ENCODE measurements at places on chromosomes 7 and 10.
A peak's percentile ranks its signal among the peaks of the same experiment; 100 is the strongest.

GRCh38 chr7:22622116-22622785 lies 104.7 kb upstream of the IL6 start:
- DNase-seq: no peak

- DNase-seq: no peak
Observed at GRCh38 chr10:97259119-97259518, 33.3 kb downstream of the ARHGAP19 start.

GRCh38 chr10:76874176-76874575 lies 763.4 kb downstream of the KCNMA1 start:
- DNase-seq: no peak

DNA sequence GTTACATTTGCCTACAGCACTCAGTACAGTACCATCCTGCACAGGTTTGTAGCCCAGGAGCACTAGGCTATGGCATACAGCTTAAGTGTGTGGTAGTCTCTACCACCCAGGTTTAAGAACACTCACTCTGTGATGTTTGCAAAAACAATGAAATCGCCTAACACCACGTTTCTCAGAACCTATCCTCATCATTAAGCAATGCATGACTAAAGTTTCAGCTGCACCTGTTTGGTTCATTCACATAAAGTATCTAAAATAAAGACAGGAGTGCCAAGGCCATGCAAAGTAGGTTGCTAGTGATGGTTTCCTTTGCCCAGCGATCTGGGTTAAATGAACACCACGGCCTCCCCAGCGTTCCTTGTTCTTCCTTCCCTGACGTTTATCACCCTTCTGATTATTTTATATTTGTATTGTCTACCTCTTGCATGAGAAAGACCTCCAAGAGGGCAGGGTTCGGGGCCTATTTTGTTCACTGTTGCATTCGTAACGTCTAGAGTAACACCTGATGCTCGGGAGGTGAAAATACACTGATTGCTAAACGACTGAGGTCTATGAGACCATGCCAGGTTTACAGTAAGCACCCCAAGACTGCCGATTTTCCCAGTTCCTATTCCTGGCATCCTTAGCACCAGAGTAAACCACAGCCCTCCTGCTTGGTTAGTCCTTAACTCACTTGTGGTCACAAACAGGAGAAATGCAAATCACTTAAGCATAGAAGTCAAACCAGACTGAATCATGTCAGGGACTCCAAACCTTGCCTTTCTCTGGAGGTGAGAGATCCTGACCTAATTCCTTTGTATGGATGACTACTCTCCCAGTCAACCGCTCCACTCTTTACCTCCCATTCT lies 204.1 kb upstream of the NFE2L3 start:
- no peak for DNase-seq

DNA sequence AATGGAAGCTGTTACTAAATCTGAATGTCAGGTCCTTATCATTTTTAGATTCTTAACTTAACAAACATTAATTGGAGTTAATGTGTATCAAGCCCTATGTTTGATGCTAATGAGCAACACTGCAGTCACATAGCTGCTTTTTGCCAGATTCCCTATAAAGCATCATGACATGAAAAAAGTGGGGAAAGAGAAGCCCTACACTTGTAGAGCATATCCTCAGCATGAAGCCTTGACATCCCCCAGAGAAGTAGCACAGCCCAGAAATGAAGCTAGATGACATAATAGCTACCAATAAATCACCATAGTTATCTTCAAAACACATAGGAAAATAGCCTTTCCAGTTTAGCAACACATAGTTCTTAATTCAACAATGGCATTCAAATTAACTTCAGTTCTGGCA lies 49.2 kb upstream of the CDK1 start:
- DNase-seq: no peak

DNA sequence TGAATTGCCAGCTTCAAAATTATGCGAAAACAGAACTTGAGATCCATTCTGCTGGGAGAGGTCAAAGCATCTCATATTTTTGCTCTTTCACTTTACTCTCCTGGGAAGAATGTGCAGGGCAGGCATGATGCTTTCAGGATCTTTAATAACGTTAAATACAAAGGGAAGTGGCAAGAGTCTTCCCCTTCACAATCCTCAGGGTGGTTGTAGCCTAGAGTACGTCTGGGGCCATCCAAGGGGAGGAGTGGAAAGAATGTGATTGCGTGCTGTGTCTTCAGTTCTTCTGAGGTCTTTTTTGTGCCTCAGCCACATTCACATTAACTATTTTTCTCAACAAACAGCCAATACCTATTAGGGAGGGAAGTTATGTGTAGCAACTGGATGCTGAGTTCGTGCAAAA lies 207.3 kb downstream of the HGF start:
- DNase-seq: no peak

GRCh38 chr10:60032723-60033122 lies 126.4 kb upstream of the CCDC6 start:
- DNase-seq: no peak

- no peak for DNase-seq
Observed at GRCh38 chr7:105816954-105817615, 59.3 kb downstream of the ATXN7L1 start.

- no peak for DNase-seq
Observed at GRCh38 chr10:17075533-17076359, 53.9 kb downstream of the CUBN start.

DNA sequence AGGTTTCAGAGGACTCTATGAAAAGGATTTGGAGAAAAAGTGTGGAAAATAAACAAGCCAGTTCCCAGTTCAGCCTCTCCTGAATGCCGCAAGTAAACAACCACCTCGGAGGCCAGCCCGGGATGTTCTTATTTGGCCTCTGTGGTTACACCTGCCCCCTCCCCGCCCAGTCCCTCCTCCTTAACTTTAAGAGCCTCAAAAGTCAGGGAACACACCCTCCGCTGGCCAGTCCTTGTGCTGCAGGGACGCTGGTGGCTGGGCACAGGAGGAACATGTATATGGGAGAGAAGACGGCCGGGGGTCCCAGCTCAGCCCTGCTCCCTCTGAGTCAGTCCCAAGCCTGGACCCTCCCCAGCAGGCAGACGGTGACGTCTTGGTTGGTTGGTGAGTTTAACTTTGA lies 6.1 kb downstream of the CHST3 start:
- DNase-seq: no peak

DNA sequence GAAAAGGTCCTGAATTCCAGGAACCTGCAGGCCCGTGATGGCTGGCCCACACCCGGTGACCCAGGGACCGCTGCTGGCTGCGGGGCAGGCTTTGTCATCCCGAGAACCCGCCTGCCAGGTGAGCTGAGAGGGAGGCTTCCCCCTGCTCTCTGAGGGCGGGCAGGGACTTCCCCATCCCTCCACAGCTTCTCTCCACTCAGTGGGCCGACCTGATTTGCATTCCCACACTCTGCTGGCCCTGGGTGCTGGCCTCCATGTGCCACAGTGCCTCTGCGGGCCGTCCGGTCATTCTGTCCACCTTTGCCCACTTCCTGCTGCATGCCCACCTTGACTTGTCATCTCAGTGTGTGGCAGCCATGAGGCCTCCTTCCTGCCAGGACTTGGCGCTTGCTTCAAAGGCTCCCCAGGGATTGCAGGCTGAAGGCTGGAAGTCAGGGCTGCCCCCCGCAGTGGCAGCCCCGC lies 35.3 kb downstream of the PALD1 start:
- DNase-seq: no peak

DNA sequence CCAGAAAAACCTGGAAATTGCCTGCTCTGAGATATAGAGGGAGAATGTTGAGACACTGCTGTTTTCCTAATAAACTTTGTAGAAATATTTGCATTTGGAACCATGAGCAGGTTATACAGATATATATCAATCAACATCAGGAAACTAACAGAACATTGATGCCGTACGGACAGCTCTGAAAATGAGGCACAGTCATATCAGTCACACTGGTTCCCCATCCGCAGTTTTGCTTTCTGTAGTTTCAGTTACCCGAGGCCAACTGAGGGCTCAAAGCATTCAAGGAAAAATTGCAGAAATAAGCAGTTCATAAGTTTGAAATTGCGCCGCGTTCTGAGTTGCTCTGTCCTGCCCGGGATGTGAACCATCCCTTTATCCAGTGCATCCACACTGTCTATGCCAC lies 137.9 kb downstream of the KLF6 start:
- no peak for DNase-seq

GRCh38 chr7:9718071-9718661 lies 1255.5 kb upstream of the PHF14 start:
- no peak for DNase-seq

- no peak for DNase-seq
Observed at GRCh38 chr7:101303102-101303701, 18.4 kb downstream of the IFT22 start.

GRCh38 chr10:50407076-50407801 lies 155.9 kb upstream of the ASAH2 start:
- no peak for DNase-seq

DNA sequence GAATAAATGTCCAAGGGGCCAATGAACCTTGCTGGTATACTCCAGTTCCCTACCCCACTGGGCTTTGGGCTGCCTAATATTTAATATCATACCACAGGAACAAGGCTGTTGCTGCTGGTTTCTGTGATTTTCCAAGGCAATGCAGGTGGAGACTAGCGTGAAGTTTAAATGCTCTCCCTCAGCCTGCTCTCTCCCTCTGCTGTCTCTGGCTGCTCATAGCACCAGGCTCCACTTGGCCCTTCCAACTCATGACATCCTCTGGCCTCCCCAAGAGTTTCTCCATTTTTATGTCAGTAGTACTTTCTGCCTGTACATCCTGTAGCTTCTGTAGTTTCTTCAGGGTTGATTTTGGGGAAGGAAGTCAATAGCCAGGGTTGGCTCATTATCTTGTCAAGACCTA lies 103.5 kb downstream of the LHFPL3 start:
- no peak for DNase-seq

DNA sequence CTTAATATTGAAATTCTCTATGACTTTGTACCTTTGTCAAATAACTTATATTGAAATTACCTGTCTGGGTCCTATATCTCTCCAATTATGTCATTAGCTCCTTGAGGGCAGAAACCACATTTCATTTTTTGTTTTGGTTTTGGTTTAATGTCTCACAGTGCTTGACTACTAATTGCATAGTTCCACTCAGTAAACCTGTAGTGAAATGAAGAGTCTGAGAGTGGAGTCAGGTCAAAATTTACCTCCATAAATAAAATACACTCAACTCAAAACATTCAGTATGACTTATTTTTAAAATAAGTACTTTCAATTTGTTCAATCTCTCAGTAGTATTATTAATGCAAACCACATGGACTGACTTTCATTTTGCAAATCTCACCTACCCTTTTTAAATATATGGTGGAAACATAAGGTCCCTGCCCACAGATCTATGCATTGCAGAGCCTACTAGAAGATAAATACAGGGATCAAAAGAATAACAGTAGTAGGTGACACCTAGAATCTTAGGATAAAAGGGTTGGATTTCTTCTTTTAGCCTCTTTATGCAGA lies 32.5 kb downstream of the PDE1C start:
- DNase-seq: no peak

DNA sequence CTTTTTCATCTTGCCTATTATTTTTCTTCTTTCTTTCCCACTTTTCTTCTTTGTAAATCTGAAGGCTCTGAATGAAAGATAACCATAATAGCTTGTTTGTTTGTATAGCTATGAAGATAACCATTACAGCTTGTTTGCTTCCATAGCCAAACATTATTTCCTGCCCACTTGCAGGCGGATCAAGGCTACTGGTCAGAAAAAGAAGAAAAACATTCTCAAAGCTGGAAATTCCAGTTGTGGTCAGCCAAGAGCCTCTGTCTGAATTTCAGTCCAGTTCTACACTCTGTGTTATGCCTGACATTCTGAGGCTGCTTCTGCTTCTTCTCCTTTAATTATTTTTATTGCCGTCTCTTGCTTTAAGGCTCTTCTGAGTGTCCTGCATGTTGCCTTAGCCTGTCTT lies 48.9 kb downstream of the TMEM178B start:
- no peak for DNase-seq

DNA sequence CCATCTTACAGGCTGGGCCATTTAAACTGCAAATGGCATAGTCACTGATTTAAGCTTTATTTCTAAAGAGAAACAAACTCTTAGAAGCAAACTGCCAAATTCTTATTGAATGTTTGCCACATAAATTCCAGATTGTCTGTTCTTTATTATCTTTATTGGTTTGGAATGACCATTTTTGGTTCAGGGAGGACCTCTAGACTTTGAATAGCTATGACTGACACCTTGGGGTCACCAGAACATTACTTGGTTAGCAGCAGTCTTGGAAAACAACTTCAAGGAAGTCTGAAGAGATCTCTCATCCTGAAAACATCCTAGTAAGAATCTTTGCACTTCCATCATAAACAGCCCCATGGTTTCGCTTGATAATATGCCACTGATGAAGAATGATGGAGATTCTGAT lies 197.1 kb downstream of the SUGCT start:
- no peak for DNase-seq

DNA sequence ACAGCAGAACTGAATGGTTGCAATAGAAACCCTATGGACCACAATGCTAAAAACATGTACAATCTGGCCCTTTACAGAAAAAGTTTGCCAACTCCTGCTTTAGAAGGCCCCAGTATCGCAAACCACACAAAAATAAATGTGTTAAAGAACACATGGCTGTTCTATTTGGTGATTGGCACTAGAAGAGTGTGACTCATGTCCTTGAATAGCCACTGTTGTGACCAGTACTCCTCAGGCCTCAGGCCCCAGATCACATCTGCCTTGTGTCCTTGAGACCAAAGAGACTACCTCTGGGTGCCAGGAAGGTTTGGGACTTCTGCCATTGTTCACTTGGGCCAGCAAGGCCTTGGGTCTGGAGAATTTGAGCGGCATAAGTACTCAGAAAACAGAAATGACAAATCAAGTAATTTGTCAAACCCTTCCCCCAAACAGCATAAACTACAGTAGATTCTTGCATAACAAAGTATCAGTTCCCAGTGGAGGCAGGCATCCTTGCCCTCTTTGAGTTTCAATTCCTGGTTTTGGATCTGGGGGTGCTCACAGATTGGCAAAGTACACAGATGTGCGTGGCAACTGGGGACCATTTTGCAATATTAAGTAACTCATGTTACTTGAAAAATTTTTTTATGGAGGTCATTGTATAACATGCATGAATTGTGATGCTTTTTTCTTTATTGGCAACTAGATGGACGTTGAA lies 50.2 kb downstream of the MTURN start:
- peak; percentile 93 for DNase-seq

- no peak for DNase-seq
Observed at GRCh38 chr7:105790996-105791395, 85.4 kb downstream of the ATXN7L1 start.

DNA sequence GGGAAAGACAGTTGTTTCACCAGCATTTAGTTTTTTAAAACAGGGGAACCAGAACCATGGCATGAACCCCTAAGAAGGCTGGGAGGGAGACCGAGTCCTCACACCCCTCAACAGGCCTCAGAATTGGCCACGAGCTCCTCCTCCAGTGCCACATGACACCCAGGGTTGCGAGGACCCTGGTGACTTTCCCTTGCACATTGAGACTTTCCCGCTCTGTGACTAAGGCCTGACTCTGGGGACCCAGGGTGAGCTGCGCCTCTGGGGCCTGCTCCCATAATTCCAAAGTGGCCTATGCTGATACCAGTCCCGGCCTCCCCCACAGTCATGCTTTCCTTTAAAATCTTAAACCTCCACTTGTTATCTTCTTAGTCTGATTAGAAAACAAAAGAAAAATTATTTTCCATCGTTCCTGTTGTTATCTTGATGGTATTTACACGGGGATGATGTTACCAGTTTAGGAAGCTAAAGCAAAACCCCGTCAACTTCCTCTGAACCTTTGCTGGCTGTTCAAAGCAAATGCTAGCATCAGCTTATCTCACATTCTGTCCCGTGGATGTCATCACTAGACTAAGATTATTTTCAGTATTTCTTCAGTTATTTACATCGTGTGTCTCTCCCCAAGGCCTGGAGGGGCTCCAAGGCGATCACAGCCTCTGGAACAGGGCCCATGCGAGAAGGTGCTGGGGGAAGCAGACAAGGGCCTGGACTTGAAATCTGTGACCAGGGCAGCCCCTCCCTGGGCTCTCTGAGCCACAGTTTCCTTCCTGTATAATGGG lies 42.1 kb downstream of the FAM53B start:
- DNase-seq: no peak
